ENCODE measurements at places on chromosomes 6 and 20.
A peak's percentile ranks its signal among the peaks of the same experiment; 100 is the strongest.

DNA sequence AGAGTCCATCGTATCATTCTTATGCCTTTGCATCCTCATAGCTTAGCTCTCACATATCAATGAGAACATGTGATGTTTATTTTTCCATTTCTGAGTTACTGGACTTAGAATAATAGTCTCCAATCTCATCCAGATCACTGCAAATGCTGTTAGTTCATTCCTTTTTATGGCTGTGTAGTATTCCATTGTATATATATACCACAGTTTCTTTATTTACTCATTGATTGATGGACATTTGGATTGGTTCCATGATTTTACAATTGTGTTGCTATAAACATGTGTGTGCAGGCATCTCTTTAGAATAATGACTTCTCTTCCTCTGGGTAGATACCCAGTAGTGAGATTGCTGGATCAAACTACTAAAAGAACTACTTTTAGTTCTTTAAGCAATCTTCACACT is 21.0 kb upstream of the TFB1M start:
- DNase-seq = no peak

DNA sequence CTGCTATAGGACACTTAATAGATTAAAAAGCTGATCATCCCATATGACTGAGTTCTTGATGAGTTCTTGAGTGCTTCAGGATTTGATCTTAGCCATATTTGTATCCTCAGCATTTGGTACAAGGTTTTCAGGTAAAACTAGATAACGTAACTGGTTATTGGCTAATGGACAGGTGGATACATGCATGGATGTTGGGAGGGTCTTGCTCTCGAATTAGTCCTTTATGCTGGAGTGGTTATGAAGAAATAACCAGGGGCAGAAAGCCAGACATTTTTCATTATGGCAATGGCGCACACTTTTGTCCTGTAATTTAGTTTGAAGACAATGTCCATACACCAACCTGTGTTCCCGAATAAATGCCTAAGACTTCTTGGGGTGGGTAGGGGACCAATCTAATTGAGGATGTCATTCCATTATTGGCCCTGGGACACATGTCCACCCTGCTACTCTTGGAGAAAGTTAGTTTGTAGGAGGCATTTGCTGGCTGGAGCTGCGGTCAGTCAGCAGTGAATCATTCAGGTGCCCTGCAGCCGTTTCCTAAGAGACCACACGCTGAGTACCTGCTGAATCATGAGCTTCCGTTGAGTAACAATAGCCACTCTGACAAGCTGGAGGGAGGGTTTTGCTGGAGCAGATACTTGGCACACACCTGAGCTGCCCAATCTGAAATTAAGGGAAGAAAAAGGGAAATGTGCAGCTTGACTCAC is 194.4 kb downstream of the FOXA2 start:
- DNase-seq = no peak

DNA sequence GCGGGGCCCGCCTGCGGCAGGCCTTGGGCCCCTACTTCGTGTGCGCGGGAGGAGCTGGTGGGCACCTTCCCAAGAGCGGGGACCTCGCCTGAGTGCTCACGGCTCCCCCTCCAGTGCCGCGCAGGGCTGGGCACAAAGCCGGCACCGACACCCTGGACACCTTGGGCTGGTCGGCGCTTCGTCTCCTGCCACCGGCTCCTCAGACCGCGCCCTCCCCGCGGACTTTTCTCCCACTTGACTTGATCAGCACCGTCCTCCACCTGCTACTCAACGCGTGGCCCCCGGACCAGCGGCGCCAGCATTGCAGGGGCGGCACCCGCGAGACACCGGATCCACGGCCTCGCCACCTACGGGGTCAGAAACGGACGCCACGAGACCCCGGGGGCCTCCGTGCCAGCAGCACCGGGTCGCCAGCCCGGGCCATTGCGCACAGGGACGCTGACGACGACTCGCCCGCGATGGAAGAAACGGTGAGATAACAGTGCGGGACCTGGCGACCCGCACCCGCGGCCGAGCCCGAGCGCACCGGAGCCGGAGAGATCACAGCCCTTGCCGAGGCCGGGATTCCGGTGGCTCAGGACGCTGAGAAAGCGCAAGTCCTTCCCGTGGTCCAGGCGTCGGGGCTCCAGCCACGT is 154.2 kb downstream of the DLL1 start:
- no peak for DNase-seq

- DNase-seq = no peak
These were observed 24.1 kb downstream of the KIF25 start for GRCh38 chr6:168021581-168021980.

DNA sequence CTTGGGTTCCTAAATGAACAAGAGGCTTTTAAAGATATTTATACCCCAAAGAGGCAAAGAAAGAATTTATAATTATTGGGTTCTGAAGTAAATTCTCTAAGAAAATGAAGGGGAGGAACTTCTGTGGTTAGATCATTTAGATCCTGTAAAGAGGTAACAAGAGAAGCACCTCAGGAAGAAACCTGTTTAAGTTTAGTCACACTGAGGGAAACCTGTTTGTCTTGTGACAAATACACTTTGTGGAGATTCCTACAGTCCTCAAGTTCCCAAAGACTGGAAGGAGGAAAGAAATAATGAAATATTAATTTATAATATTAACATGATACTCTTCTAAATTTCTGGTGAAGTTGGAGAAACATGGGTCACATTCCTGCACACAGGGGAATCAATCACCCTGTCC is 647.5 kb downstream of the EYS start:
- DNase-seq = no peak

GRCh38 chr6:8334113-8334512 is 101.2 kb downstream of the SLC35B3 start:
- no peak for DNase-seq

- no peak for DNase-seq
These were observed 74.1 kb downstream of the TTLL2 start for GRCh38 chr6:167399051-167399387.

DNA sequence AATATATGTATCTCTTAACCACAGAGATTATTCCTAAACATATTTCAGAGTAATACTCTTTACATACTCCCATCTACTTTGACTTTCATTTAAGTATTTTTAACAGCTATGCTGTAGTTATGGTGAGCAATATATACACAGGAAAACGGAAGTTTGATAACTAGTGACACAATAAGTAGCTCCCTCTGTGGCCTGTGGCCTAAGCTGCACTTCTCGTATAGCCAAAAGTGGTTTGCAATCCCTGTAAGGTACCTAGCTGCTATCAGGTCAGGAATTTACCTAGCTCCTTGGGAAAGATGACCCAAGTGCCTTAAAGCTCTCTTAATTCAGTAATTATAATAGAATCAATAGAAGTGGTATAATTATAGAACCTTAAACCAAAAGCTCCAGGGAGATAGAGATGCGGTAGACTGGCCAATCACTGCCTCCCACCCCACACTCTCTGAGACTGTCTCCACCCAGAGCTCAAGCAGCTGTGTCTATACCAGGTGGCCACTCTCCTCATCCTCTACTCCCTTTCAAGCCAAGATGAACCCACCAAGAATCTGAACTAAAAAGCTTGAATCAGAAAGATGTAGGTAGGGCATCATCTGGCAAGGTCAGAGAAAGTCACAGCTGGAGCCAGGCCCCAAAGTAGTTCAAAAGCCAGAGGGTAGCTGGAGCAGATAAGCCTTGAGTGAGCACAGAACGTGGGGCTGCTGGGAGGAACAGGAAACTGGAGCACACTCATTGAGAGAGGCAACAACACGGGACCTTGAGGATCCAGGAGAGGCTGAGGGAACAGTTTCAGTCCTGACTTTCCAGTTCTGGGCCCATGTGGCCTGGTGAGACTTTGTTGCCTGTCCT is 84.9 kb upstream of the ASF1A start:
- peak; percentile 32 for DNase-seq

GRCh38 chr6:109793792-109794191 is 102.7 kb downstream of the FIG4 start:
- peak; percentile 44 for DNase-seq

DNA sequence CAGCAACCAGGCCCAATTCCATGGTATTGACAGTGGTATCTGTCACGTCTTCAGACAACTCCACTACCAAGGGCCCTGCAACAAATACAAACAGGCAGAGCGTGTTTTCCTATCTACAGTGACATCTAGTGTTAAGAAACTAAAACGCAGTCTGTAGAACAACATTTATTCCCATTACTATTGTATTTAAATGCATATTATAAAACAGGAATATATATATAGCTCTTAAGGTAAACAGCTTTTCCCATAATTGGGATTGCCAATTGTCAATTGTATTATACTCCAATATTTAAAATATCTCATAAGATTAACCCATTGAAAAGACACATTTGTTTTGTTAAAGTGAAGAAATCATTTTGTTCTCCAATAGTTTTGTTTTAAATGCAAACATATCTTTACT is 97.2 kb downstream of the KIF16B start:
- DNase-seq = peak; percentile 46

GRCh38 chr6:1724616-1725015 is 114.9 kb downstream of the FOXC1 start:
- no peak for DNase-seq

DNA sequence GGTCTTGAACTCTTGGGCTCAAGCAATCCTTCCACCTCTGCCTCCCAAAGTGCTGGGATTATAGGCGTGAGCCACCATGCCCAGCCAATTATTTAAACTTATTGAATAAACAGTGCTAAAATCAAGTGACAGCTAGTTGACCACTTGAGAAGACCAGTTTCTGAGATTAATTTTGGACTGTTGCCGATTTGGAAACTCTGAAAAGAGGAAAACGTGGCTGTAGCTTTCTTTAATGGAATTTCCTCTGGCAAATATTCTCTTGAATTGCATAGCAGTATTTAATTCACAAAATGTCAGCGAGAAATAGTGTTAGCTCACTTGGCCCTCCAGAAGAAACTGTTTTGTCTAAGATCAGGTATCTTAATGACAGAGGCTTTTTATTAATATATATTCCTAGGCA is 754.5 kb downstream of the HDGFL1 start:
- no peak for DNase-seq

DNA sequence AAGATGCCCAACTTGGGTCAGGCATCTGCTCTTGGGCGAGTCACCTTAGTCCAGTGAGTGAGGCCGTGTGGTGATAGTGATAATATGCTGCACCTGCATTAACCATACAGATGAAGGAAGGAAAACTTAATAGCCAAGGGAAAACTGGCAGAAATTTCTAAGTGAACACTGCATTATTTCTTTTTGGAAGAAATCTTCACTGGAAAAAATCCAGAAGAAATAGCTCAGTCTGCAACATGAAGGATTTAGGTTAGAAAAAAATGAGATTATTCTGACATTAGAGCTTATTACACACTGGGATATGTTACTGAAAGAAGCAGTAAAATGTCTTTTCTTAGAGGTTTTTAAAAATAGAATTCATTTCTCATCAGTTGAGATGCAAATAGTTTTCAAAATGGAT is 947.3 kb downstream of the KIF16B start:
- no peak for DNase-seq

GRCh38 chr6:1018041-1018440 is 293.9 kb upstream of the FOXQ1 start:
- no peak for DNase-seq

DNA sequence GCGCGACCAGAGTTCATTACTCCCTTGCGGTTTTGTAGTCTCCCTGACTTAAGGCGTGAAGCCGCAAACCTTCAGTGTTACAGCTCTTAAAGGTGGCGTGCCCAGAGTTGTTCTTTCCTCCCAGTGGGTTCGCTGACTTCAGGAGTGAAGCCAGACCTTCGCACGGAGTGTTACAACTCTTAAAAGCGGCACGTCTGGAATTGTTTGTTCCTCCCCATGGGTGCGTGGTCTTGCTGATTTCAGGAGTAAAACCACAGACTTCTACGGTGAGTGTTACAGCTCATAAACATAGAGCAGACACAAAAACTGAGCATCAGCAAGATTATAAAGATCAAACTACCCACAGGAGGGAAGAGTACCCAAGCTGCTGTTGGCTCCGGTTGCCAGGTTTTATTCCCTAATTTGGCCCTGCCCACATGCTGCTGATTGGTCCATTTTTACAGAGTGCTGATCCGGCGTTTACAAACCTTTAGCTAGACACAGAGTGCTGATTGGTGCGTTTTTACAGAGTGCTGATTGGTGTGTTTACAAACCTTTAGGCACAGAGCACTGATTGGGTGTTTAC is 10.4 kb downstream of the TMEM14C start:
- DNase-seq = no peak

- DNase-seq = peak; percentile 53
These were observed 52.5 kb downstream of the ALDH5A1 start for GRCh38 chr6:24547243-24547642.

GRCh38 chr20:47042464-47042863 is 147.8 kb downstream of the EYA2 start:
- no peak for DNase-seq

- no peak for DNase-seq
These were observed 49.6 kb downstream of the MOCS1 start for GRCh38 chr6:39884696-39885095.

GRCh38 chr6:30357678-30358540 is 13.0 kb downstream of the RPP21 start:
- peak; percentile 46 for DNase-seq

GRCh38 chr6:37201726-37202125 is 31.8 kb downstream of the PIM1 start:
- no peak for DNase-seq

- DNase-seq = no peak
These were observed 140.5 kb upstream of the SYNDIG1 start for GRCh38 chr20:24328901-24329300.

DNA sequence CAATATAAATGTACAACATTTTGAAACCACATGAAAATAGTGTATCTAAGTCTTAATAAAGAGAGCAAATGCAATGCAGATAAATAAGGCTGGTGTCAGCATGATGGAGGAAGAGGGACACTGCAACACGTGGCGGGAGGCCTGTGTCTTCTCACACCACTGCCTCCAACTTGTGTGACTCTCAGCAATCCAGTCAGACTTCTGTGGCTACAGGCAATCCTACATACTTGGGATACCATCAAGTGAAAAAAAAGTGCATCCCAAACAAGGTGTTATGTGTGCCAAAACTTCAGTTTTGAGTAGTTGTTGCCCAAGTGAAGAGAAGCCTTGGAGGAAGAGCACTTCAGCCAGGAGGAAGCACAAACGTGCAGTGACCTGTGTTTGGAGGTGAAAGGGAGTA is 68.6 kb downstream of the PKIB start:
- no peak for DNase-seq

- no peak for DNase-seq
These were observed 327.6 kb upstream of the HTR1E start for GRCh38 chr6:86609549-86610388.

GRCh38 chr6:8845690-8846089 is 410.3 kb upstream of the SLC35B3 start:
- DNase-seq = no peak

- DNase-seq = no peak
These were observed 9.7 kb upstream of the HMGA1 start for GRCh38 chr6:34226731-34227586.

GRCh38 chr6:129662406-129662766 is 47.6 kb downstream of the ARHGAP18 start:
- DNase-seq = peak; percentile 10

GRCh38 chr6:159080217-159080976 is 35.6 kb upstream of the TAGAP start:
- DNase-seq = no peak
